Hepatocyte (in vitro differentiated cells): ENCODE measurements at places on chromosomes 11 and 22. TPM values are rescaled to one million over a fixed set of nuclear protein-coding genes. Genes with fewer than 3 reads are reported as not detected.
A peak's percentile ranks its signal among the peaks of the same experiment; 100 is the strongest.

Gene MRGPRF
- polyA plus RNA-seq: 7.5 and 12.1 TPM in 2 replicates

Gene GTPBP1
- polyA plus RNA-seq: 28.6 and 30.8 TPM in 2 replicates

- DNase-seq: no peak
Observed at GRCh38 chr11:134118006-134118405, 49.1 kb downstream of the JAM3 start.

- DNase-seq: no peak
Observed at GRCh38 chr11:95091663-95092180, 2.1 kb downstream of the ENDOD1 start.

- DNase-seq: no peak
Observed at GRCh38 chr11:79481795-79482194, 41.0 kb upstream of the TENM4 start.

DNA sequence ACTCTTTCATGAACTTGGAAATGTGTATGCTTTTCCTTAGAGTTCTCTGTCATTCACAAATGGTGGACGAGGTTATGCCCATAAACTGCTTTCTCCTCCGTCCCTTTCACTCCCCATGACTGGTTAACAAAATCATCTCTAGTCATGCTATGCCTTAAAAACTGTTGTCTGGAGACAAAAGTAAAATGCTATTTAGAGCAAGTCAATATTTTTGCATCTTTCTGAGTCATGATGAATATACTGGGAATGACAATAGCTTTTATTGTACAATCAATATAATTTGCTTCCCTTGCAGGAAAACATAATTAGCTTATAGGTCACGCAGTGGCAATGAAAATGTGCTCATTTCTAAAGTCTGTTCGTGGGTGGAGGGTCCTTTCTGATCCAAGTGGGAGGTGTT lies 216.7 kb upstream of the SORL1-AS1 start:
- DNase-seq: no peak

Gene ABTB2
- 14.3 and 16.5 TPM in 2 replicates for polyA plus RNA-seq

DNA sequence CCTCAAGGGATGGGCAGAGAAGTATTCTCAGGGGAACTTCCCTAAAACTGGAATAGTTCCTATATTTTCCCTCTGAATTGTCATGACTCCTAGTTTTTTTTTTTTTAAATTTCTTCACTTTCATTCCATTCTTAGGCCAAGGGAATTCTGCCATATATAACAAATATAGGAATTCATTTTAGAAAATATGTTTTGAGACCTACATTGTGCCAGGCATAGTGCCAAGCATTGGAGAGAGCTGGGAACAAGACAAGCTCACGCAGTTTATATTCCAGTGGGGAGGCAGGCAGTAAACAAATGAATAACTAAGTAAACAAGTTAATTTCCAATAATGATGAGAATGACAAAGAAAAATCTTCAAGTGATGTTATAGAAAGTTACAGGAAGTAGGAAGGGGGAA lies 2.6 kb upstream of the NPTXR start:
- no peak for DNase-seq

- no peak for DNase-seq
Observed at GRCh38 chr11:57978686-57979531, 44.8 kb upstream of the OR9Q1 start.

DNA sequence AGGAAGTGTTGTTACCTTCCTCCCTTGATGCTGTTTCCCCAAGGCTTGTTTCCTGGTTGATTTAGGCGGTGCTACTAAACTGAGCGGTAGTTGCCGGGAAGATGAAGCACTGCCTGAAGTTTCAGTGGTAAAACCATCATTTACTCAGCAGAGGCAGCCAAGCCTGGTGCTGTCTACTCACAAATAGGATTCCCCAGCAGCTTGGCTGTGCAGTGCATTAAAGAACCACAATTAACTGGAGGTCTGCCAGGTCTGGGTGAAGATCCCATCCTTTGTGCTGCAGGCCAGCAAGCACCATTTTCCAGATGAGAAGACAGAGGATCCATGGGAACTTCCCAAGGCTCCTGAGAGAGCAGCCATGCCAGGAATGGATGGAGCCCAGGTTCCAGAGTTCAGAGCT lies 231.9 kb upstream of the E2F8 start:
- no peak for DNase-seq

DNA sequence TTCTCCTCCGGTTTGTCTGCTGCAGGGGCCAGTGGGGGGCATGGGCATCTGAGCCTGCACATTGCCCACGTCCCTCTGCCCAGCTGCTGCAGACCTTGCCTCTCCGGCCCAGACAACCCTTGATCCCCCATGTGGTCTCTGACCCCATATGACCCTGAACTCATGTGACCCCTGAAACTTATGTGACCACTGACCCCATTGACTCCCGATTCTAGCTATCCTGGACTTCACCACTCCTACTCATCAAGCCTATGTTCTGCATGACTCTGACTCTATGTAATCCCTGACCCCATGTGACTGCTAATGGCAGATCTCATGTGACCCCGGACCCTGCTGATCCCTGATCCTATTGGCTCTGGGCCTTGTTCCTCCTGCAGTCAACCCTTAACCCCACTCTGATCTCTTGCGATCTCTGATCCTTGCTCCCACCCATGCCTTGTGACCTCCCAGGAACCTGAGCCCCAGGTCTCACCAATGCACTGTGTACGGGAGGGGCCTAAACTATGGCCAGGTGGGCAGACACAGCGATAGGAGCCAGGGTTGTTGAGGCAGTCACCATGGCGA lies 5.7 kb downstream of the LTBP3 start:
- no peak for DNase-seq

DNA sequence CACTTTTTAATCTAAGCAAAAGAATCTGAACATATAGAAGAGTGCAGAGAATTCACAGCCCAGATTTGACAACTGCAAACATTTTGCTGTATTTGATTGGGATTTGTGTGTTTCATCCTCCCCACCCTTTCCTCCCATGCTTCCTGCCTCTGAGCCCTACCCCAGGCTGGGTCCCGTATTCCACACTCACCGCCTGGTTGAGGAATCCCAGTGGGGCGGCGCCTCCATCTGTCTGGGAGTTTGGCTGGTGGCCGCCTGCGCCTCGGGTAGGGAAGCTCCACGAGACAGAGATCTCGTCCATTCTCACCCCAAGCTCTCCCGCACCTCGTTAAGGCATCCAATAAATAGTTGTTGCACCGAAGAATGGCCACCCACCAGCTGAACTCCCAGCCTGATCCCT lies 105.9 kb upstream of the SLC22A12 start:
- no peak for DNase-seq

DNA sequence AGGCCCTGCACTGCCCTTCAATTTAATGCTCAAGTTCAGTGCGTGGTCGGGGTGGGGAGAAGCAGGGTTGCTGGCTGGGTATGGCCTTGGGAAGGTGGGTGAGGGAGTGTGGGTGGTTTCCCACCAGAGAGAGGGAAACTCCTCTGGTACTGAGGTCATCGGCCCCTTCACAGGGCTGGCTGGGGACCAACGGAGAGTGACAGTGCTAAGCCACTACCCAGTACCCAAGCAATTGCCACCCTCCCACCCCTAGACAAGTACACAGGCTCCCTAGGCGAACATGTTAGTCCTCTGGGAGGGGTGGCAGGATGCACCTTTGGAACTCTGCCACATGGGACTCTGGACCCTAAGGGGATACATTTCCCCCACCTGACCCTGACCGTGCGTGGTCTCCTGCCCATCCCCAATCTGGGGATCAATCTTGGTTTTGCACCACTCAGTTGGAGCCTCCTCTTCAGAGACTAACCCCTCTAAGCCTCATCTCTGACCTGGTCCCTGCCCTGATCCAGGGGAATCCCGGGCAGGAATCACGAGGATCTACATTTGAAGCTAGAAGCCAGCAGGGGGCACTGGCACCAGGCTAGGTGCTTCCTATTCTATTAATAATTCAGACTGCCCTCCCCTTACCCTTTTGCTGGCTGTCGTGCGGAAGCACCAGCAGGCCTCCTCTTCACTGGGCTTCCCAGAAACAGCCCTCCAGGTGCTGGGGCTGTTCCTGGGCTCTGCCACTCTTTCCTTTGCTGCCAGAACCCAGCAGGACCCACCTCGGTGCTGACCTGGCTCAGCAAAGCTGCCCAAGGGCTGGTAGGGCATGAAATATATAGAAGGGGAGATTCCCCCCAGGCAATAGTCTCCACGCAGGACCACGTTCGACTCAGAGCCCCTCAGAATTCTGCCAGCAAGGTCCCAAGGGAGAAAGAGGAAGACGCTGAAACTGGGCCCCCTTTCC lies 377.7 kb downstream of the TENM4 start:
- DNase-seq: peak; percentile 61

- DNase-seq: no peak
Observed at GRCh38 chr11:77758331-77758730, 62.2 kb downstream of the RSF1 start.

DNA sequence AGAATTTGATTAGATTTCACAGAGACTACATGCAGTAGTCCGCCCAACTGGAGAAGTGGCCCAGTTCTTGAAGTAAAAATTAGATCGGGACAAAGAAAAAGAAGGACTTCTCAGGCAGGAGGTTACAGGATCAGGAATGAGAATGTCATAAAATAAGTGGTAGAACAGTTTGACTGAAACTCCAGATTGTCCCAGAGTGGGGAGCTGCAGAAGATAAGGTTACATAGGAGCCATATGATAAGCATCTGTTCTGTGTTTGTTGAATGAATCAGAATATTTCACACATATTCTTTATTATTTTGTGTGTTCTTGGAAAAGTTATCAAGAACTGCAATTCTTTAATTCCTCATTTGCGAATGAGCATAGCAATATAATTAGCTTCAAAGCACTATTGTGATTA lies 210.6 kb downstream of the AASDHPPT start:
- DNase-seq: no peak

DNA sequence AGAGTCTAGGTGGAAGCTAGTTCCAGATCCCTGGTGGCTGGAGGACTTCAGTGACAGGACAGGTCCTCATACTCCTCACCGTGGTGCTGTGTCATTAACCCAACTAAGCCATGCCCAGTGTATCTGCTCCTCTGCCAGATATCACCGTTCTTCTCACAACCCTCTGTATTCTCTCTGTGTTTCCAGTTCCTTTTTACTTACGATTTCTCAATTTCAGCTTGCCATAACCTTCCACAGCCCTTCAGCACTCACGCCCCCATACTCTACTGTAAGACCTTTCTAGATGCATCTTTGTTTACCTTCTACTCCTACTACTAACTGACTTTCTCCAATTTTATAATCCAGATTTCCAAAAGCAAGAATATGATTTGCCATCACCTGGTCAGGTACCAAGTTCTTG lies 26.1 kb upstream of the RIC3 start:
- no peak for DNase-seq

Gene KDM4E
- polyA plus RNA-seq: not detected in 2 replicates

DNA sequence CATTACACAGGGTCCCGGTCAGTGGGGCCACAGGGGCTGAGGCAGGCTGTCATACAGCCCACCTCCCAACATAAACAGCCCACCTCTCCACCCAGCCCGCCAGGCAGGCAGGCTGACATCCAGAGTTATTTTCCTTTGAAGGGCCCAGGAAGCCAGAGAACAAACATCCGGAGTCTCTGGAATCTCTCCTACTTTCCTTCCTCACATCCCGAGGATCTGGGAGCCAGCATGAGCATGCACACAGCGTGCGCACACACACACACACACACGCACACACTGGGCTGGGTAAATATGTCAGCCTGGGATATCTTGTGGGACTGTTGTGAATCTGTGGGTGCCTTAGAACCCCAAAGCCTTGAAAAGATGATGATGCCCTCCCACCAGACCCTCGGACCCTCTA lies 55.4 kb downstream of the PDE2A start:
- DNase-seq: no peak

Gene SH3BP1
- 12.3 and 21.6 TPM in 2 replicates for polyA plus RNA-seq

DNA sequence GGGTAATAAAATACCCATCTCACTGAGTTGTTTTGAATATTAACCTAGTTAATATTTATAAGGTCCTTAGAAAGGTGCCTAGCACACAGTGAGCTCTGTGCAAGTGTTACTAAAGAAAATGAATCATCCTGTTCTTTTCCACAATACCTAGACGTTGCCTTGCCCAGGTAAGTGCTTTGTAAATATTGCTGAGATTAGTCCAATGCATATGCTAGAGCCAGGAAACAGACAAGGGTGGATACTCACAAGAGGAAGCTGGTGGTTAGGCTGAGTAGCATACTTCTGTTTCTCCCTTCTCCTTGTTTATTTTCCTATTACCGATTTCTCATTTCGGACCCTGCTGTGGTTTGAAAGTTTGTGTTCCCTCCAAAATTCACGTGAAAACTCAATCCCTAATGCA lies 58.1 kb upstream of the BARX2 start:
- peak; percentile 42 for DNase-seq

Gene OR5A1
- not detected in 2 replicates for polyA plus RNA-seq

DNA sequence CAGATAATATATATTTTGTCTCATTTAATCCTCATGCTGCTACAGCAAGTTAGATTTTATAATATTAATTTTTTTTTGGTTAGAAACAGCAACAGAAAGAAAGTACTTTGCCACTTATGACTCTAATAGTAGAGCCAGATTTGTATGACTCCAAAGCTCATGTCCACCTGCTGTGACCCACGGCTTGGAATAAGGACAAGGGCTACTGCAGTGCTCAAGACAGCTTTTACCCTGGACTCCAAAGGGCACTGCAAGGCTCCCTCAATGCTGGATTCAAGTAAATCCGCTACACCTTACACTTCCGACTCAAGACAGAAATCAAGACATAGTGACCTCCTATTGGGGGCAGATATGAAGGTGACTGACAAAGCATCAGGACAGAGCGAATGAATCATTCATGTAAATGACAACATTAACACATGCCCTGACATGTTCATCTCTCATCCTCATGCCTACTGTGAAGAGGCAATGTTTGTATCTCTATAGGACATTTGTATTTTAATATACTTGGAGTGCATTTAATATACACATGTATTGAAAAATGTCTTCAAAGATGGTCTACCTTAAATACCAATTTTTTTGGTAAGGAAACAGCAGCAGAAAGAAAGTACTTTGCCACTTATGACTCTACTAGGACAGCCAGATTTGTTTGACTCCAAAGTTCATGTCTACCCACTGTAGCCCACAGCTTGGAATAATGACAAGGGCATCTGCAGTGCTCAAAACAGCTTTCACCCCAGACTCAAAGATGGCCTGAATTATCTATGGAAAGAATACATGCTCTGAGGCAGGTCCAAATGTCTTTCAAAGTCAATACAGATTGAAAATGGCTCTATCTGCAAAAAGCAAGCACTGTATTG lies 375.6 kb upstream of the CCDC90B start:
- no peak for DNase-seq
